Karpas-422 (cell line): ENCODE measurements at places on chromosomes 4 and X. TPM values are rescaled to one million over a fixed set of nuclear protein-coding genes. Genes with fewer than 3 reads are reported as not detected.
A peak's percentile ranks its signal among the peaks of the same experiment; 100 is the strongest.

The KLF8 gene
- total RNA-seq = 0.07 and 0.26 TPM in 2 replicates

The GRIA3 gene
- total RNA-seq = not detected in 2 replicates

The CABS1 gene
- not detected in 2 replicates for total RNA-seq

The CT45A5 gene
- total RNA-seq = not detected in 2 replicates

The SLC10A4 gene
- total RNA-seq = 0.07 TPM in 1 of 2 replicates, not detected in the other

GRCh38 chr4:17085416-17085815, 187.0 kb upstream of the LDB2 start:
- no peak for DNase-seq

DNA sequence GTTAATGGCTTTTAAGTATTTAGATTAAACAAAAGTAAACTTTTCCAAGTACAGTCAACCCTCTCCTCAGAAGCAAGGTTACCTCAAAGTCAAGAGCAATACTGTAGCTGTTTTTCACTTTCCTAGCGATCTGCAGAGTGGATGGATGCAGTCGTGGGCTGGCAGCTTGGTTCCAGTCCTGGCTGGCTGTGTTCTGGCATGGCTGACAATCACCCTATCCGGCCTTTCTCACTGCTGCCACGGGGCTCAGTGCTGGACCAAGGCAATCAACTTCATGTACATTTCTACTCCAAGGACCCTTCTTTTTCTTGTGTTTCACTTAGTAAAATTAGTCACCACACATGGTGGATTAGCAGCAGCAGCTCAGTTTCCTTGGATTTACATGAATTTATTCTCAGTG, 208.3 kb downstream of the GABRB1 start:
- DNase-seq = no peak

- no peak for DNase-seq
These were observed 119.4 kb upstream of the FAM9B start for GRCh38 chrX:9153300-9153699.

GRCh38 chrX:147174591-147174990, 360.0 kb upstream of the CXorf51A start:
- no peak for DNase-seq

DNA sequence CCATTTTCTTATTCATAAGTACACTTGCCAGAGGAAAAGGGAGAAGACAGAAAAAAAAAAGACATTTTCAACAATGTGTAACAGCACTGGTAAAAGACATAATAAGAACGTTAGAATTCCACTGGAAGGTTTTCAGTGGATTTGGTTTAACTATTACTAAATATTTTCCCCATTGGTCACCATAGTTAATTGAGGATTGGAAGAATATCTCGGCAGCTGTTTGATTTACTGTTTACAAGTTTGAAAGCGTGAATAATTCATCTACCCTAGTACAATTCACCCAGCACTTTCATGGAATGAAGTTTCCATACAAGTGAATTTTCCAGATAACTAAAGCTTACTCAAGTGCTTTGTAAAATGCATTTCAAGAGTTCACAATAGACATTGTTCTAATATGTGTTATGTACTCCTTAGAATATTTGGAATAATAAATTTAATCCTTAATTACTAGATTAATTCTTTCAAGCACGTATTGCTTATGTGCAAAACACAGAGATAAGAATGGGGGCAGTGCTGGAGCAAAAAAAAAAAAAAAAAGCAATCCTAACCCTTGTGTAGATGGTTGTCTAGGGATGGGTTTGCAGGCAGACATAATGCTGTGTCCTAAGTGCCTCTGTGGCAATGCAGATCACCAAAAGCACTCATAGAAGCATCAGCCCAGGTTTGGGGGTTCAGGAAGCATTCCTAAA, 57.1 kb downstream of the ENPEP start:
- no peak for DNase-seq

DNA sequence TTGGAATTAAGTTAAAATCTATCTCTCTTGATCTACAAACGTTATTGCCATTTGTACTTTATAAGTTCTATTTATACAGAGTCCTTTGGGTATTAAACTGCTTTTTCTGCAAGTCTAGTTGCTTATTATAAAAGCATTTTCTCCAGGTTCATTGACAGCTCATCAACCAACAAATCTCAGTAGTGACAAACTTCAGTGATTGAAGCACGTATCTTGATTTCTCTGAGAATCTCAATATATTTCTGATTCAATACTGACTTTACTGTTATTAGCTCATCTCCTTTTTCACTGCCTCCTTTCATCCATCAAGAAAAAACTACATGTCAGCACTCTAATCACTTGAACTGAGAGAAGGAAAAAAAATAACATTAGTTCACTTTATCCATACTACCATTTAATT, 630.2 kb downstream of the ARAP2 start:
- no peak for DNase-seq

GRCh38 chrX:101241531-101241930, 21.9 kb downstream of the DRP2 start:
- DNase-seq = no peak

GRCh38 chr4:40594261-40595178, 35.1 kb downstream of the RBM47 start:
- no peak for DNase-seq

- DNase-seq = no peak
These were observed 13.2 kb upstream of the SYTL5 start for GRCh38 chrX:37993176-37993575.

- no peak for DNase-seq
These were observed 1055.1 kb upstream of the PCDH10 start for GRCh38 chr4:132094017-132094416.

GRCh38 chr4:47415719-47416118, 47.8 kb downstream of the COMMD8 start:
- no peak for DNase-seq

DNA sequence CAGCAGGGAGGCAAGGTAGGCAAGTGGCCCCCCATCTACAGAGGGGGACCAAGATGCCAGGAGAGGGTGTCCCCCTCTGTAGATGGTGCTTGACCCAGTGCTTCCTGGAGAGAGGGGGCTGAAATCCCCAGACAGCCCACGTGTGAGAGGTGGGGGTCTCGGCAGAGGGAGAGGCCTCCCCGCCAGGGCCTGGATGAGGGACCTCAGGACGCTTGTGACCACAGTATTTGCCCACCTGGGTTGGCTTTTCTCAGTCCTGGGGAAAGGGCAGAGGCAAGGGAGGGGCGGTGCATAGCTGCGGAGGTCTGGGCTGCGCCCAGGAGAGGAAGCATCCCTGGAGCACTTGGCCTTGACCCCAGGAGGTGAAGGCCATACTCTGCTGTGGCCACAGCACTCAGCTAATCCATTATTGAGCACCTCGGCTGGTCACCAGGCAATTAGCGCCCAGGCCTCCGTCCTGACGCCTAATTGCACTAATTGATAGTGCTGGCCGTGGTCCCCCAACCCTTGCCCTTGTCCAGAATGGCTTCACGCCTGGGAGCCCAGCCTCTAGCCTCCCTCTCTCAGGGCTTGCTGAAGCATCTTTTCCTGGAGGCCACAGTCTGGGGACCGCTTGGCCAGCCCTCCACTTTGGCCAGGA, 30.7 kb downstream of the HMX1 start:
- DNase-seq = no peak

DNA sequence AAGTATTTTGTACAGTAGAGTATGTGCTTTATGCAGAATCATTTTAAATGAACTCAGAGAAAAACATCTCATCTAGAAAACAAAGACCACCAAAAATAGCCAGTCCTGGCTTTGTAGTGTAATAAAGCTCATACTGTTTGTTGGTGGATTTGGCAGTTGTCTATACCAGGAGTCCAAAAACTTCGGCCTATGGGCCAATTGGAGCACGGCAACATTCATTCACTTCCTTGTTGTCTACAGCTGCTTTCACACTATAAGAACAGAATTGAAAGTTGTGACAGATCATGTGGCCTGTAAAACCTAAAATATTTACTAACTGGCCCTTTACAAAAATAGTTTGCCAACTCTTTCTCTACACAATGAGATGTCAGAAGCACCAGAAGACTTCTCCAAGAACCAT, 5.3 kb downstream of the FBXW7 start:
- no peak for DNase-seq

DNA sequence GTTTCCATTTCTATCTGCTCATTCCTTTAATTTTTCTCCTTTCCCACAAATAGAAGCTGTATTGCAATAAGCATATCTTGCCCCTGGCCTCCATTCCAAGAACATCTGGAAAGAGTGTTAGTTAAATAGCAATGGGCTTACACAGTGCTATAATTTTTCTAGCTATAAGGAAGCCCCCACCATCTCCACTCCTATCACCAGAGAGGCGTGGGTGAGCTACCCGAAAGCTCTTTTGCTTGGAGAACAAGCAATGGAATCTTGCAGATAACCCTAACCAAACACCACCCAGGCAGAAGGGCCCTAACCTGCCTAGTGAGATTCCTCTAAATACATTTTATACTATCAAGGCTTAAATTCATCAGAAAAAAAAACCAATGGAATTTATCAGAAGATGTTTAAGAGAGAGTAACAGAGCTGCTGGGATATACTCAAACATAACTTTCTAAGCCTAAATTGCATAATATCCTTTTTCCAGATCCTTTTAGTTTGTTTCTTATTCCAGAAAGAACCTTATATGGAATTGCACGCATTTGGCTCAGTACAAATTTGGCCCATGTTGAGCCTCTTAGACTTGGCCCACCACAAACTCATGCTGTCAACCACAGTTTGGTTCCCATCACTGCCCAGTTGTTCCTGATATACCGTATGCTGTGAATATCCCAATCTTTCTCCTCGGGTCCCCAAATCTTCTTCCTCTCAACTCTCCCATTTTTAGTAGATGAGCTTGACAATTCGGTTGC, 91.6 kb upstream of the PLAC1 start:
- DNase-seq = no peak

GRCh38 chrX:154412468-154412867, 1.1 kb downstream of the TAFAZZIN start:
- DNase-seq = peak; percentile 51
